ENCODE measurements at places on chromosomes 12 and 14.

GRCh38 chr14:74140374-74140850, 55.7 kb downstream of the LIN52 start:
- DNase-seq: no peak

DNA sequence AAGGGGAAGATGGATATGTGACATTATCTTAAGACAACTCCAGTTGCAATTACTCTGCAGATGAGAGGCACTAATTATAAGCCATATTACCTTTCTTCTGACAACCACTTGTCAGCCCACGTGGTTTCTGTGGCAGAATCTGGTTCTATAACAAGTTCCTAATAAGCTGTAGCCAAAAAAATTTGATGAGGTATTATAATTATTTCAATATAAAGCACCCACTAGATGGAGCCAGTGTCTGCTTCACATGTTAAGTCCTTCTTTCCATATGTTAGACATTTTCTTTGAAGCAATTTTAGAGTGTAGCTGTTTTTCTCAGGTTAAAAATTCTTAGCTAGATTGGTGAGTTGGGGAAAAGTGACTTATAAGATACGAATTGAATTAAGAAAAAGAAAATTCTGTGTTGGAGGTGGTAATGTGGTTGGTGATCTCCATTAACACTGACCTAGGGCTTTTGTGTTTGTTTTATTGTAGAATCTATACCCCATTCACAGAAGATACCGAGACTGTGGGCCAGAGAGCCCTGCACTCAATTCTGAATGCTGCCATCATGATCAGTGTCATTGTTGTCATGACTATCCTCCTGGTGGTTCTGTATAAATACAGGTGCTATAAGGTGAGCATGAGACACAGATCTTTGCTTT, 36.9 kb downstream of the PSEN1 start:
- no peak for DNase-seq

- peak; percentile 64 for DNase-seq
These were observed at the start of the genes C12orf57 and RNU7-1 for GRCh38 chr12:6943722-6944380. TSS of gene C12orf57 (plus strand) at chr12:6944022. CDS start at chr12:6944122, 100 bp downstream. TSS of gene RNU7-1 (plus strand) at chr12:6943816.

- DNase-seq: no peak
These were observed 624.2 kb downstream of the BCL11B start for GRCh38 chr14:98647754-98648153.

GRCh38 chr12:53325511-53326061, 4.2 kb upstream of the AAAS start:
- DNase-seq: no peak

DNA sequence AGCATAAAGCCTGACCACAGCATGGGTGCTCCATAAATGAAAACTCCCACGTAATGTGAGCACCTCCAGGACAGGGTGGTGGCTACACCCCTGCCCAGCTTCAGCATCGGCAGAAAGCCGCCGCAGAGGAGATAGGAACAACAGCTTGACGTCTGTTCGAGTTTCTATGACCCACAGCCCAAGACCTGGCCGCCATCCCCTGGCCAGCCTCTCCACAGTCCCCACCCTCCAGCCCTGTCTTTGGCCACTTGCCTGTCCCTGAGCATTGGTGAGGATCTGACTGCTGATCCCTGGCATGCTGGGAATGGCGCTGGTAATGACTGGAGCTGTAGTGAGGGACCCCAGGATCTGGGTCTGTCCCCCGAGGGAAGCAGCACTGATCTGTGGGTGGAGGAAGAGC, 21.3 kb downstream of the POU6F1 start:
- DNase-seq: no peak

DNA sequence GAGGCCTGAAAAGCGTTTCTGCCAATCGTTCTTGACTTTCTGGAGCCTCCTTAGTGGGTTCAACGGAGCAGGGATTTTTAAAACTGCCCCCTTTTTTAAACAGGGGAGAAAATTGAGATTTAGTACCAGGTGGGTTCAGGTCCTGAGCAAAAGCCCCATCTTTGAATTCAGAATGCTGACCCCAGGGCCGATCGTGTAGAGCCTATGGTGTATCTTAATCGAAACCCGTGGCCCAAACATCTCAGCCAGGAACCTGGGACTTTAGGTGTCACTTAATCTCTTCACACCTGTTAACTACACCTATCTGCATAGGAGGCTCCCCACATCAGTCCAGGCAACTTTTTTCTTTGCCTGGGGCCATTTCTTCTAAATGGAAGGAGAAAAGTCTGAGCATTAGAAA, 6.4 kb upstream of the TBX5 start:
- DNase-seq: no peak

- peak; percentile 43 for DNase-seq
These were observed 515.7 kb upstream of the ATXN7L3B start for GRCh38 chr12:74021937-74022336.

DNA sequence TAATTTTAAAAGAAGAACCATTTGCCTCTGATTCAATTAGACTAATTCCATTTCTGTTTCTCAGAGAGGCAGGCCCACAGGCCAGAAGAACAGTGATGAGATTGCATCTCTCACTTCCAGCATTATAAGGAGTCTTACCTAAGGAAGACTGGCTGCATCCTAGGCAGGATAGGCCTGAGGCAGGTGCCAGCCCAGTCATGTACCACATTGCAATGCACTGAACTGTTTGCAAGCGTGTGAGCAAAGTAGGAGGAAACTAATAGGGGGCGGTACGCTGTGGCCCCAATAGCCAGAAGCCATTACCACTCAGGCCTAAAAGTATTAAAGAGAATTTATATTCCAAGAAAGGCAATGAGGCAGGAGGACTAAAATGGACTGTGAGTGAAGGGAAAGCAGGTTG, 12.1 kb upstream of the CNIH1 start:
- DNase-seq: no peak

DNA sequence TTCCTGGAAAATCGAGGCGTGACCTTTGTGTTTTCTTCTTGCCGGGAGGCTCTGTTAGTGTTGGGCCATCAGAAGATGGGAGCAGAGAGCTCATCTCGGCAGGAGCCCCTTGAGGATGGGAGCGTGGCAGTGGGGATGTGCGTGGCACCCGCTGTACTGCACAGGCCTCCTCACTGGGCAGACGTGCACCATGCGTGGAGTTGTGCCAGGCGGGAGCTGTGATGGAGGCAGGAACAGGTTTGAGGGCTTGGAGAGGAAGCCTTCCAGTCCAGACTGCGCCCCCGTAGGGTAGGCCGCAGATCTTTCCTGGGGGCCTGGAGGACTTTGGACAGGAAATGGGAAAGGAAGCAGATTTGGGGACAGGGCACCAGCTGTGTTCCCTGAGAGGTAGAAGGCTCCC, 197.5 kb downstream of the TSPAN9 start:
- no peak for DNase-seq

DNA sequence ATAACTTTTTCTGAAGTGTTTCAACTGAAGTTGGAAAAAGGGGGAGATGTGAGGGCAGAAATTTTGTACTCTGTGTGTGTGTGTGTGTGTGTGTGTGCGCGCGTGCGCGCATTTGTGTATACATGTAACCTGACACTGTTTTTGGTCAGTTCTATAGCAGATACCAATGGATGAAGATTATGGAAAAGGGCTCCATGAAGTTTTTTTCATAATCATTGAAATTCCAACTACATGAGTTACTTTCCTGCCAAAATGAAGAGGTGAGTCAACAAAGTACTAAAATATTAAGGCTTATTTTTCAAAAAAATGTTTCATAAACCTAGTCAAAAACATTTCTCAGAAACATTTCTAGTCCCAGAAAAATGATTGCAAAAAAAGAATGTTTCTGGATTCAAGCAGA, 25.7 kb upstream of the CERS5 start:
- DNase-seq: no peak

DNA sequence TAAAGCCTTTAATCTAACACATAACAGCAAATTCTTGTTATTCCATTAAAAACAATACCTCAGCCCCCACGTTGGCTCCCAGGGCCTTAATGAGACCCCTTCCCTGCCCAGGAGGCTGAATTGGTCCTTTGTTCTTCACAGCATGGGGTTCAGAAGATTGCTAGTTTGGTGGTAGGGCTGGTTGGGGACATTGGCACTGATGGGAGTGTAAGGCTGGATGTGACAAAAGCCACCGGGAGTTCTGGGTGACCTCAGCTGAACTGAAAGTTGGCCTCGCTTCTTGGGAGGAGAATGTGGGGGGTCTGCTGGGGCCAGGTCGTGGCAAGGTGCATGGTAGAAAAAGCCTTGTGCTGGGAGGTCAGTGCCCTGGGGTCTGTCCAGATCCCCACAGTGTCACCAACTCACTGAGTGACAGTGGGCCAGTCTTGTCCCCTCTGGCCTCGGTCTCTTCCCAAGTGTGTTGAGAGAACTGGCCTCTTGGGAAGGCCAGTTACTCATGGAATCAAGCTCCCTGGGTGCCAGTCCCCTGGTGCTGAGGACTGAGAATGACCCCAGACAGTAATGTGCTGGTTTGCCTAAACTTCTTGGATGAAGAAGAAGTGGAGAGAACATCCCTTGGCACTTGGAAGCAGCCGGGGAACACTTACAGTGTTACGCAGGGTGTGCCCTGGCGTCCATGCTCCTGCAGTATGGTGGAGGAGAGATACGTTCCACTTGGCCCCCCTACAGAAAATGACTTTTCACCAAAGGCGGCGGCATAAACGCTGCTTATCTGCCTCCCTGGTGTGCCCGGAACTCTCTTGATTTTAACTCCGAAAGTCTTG, 283.7 kb upstream of the RTL1 start:
- no peak for DNase-seq

DNA sequence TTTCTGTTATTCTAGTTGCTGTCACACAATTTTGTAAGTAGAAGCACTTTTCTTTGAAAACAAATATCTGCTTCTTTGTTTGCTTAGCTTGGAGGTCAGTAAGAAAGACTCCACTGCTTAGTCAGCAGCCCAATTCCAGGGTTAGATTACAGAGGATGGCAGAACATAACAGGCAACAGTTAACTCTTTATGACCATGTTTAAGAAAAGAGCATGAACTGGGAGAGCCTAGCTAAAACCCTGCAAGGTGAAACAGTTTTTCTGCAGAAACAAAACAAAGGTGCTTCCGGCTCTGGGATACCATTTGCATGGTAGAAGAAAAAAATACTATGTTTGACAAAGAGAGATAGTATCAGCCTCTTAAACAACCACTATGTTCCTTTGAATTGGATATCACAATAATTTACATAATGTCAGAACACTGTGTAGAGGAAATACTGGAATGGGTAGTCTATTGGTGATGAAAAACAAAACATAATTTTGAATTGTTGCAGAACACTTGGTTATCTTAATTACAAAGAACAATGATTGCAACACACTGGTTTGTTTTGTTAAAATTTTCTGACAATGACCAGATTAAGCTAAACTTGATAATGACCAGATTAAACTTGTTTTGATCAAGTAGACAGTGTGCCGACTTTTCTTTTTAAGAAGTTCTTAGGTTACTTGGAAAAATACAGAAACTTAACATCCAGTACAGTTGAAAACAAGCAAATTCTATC, 22.4 kb upstream of the PPM1H start:
- DNase-seq: no peak

DNA sequence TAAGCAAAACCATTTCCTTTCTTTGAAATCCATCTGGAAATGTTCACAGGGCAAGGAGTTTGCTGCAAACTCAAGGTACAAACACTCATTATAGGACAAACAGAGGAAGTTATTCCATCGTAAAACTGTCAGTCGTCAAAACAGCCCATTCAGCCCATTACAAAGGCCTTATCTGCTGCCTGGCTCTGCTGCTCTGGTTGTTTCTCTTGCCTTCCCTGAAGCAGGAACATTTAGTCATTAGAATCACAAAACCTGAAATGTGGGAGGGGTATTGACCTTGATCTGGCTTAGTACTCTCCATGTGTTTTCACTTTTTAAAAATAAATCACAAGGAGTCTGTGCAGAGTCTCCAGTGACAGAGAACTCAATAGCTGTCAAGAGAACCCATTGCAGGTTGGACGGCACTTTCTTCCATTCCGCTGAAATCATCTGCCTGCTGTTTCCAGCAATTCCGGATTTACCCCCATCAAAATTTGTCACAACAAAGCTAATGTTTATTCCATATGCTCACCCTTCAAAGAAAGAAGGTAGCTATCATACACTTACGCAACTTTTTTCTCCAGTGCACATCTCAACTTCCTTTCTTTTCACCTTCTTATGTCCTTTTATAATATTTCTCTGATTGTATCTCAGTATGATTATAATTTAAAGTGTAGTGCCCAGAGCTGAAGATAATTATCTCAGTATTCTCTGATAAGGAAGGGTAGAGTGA, 24.6 kb upstream of the ITPR2 start:
- DNase-seq: no peak

- no peak for DNase-seq
These were observed 94.7 kb upstream of the PWP1 start for GRCh38 chr12:107590814-107591375.

- no peak for DNase-seq
These were observed 55.3 kb downstream of the FIGNL2 start for GRCh38 chr12:51793201-51793600.

DNA sequence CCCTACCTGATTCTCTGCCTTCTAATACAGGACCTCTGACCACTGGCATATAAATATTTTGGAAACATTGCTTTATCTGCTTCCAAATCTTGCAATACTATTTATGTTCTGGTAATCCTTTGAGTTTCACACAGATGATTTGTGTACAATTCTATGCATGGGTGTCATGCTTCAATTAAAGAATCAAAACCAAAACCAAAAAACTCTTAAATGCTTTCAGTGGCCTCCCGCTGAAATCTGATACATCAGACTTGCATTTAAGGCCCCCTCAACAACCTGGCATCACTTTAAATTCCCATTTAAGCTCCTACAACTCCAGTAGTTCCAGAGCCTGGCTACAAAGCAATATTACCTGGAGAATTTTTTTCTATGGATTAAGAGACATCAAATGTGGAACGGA, 221.7 kb upstream of the NAV3 start:
- no peak for DNase-seq

- DNase-seq: no peak
These were observed 1.2 kb upstream of the HECTD1 start for GRCh38 chr14:31208546-31209424.

DNA sequence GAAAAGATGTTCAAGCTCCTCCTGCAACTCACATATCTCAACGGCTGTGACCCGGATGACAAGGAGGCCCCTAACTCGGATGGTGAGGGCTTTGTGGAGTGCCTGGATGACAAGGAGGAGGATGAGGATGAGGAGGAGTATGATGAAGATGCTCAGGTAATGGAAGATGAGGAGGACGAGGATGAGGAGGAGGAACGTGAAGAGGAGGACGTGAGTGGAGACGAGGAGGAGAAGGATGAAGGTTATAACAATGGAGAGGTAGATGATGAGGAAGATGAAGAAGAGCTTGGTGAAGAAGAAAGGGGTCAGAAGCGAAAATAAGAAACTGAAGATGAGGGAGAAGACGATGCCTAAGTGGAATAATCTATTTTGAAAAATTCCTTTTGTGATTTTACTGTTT, 702 bp downstream of the ANP32D start:
- no peak for DNase-seq

GRCh38 chr12:111022386-111022785, 102.0 kb upstream of the MYL2 start:
- DNase-seq: no peak

- DNase-seq: no peak
These were observed 105.2 kb downstream of the MED13L start for GRCh38 chr12:116172224-116172849.

DNA sequence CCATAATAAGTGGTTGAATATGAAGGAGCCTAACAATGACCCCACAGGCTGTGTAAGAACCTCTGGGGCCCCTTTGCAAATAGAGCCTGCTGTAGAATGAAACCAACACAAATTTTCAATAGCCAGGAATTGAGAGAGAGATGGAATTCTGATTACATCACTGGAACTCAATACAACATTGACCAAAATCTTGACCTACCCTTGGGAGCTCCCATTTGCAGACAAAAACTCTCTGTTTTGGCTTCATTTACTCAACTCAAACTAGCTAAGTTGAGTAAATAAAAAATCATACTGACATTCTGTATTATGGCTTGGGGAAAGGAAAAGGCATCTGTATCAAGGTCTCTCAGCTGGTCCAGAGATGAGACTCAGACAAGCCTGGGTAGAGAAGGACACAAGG, 91.0 kb downstream of the TBX3 start:
- no peak for DNase-seq

GRCh38 chr12:102812344-102812743, 104.7 kb downstream of the PAH start:
- DNase-seq: no peak

All from progenitor cell of endocrine pancreas (in vitro differentiated cells).